Left cardiac atrium (tissue), 4 donors: ENCODE measurements at places on chromosomes 2 and 18.

GRCh38 chr2:222261504-222261903 is 37.3 kb downstream of the PAX3 start:
- DNase-seq = no peak

- no peak for DNase-seq
These were observed 118.8 kb downstream of the GYPC start for GRCh38 chr2:126774761-126775160.

DNA sequence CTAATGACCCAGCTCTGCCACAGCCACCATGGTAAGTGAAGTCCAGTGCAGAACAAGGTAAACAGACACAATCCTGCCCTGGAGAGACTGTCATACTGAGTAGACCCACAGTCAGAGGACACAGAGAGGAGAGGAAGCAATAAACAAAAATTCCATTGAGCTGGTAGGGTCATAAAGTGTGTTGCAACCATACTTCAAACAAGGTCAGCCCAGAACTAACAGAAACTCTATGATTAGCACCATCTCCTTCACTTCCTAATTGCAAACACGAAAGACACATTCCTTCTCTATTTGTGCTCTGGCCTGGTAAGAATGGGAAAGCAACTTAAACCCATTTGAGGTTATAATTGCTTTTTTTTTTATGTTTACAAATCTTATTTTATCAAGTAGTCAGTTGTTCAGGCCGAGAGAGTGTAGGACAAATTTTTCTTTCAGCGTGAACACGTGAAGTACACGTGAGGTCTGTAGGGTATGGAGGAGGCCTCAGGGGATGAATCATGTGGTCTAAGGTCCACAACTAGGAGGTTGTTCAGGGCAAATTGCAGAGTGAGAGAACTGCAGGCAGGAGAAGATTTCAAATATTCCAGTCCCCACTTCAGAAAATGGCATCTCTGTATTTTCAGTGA is 71.4 kb upstream of the GLS start:
- DNase-seq = no peak

DNA sequence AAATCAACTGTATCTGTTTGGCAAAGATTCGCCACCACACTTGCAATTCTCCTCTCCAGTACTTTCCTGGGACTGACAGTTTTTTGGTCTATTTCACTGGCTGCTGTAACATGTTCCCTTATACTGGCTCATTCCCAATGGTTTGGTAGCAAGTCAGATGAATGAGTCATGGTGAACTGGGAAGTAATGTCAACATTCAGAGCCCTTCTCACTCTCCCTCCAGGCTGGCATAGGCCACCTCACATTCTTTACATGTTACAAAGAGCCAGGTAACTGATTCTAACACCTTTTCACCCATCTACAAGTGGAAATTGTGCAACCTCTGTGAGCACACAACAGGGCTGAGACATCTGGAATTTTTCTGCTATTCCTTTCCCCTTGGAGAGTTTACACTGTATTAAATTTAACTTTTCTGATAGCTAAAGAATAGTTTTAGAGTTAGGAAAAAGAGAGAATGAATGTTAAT is 111.3 kb upstream of the TLK1 start:
- DNase-seq = no peak

- DNase-seq = peak; percentile 74
These were observed 86.0 kb downstream of the RBMS1 start for GRCh38 chr2:160407393-160408172.

DNA sequence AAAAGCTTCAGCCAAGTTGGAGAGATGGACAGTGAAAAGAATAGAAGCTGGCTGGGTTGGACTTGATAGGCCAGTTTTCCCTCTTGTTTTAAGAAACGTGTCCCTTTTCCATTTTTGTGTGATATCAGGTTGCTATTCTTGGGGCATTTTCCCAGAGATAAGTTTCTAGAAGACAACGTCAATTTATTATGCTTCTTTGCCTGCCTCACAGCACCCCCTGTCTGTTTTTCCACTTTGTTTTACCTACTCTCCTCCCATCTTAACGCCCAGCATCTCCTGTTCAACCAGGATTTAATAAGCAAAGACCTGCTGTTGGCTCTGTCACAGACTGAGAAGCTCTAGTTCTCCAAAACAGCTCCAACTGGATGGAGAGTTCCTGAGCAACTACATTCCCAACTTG is 317.8 kb upstream of the ZNF521 start:
- DNase-seq = no peak

GRCh38 chr2:234534515-234534914 is 37.6 kb upstream of the ARL4C start:
- DNase-seq = no peak

- DNase-seq = no peak
These were observed 107.5 kb downstream of the GORASP2 start for GRCh38 chr2:171036532-171036931.
